Kidney tubule cell (primary cell): ENCODE measurements at places on chromosomes 3 and 15.

GRCh38 chr3:123909785-123910184 is 25.7 kb upstream of the MYLK start:
- DNase-seq: no peak

DNA sequence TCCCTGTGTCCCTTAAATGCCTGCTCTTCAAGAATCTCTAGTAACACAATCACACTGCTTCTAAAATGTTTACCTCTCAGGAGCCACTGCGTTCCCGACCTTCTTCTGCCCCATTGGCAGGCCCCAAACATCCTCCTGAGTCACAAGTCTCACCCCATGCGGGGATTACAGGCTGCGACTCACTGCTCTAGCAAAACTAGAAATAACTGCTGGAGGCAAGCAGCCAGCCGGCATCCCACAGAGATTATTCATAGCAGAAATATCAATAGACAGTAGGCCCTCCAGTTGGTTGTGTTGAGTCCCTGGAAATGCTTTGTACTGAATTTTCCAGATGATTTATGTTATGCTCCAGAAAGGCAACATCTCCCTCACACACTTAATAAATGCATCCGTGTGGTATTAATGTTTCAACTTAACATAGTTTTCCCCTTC is 64.8 kb downstream of the RFTN1 start:
- DNase-seq: peak; percentile 93

DNA sequence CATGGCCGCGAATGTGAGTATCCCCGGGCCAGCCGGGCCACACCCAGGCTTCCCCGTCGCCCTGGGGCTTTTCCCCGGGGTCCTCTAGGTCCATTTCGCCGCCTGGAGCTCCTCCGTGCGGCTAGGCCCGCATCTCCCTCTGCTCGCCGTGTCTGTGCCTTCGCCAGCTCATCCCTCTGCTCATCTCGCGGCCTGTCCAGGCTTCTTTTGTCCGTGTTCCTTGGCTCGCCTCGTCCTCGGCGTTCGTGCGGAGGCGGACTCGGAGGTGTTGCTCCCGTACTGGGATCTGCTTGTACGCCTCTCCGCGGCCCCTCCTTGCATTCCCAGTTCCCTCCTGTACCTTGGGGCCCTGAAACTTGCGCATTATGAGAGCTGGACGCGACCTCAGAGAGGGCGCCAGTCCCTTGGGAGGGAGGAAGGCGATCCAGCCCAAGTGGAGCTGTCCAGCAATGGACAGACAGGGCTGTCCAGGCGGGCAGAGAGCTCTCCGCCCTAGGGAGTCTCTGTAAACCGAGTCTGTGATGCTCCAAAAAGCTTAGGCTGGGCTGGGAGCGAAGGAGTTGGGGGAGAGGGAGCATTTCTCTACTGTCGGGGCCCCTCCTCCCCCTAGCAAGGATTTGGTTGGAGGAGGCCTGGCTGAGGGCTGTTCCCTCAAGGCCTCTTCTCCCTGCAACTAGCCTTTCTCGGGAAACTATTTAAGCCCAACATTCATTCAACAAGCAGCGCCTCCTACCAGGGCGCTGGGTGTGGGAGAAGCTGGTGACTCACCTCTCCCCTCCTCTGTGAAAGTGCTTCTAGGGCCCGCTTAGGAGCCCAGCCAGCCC is 553 bp downstream of the TMEM43 start:
- DNase-seq: peak; percentile 94

GRCh38 chr3:43071313-43071893 is 34.5 kb downstream of the POMGNT2 start:
- no peak for DNase-seq

GRCh38 chr3:58055314-58055713 is 47.1 kb downstream of the FLNB start:
- no peak for DNase-seq
